Neural progenitor cell (in vitro differentiated cells): ENCODE measurements at places on chromosomes 5 and 9. TPM values are rescaled to one million over a fixed set of nuclear protein-coding genes. Genes with fewer than 3 reads are reported as not detected.

LPAR1 gene
- 30.3 and 36.0 TPM in 2 replicates for total RNA-seq

LCN10 gene
- total RNA-seq, result not detected in 2 replicates

PRLR gene
- total RNA-seq, result 0.51 and 1.3 TPM in 2 replicates

C5orf58 gene
- not detected in 2 replicates for total RNA-seq

CDKN2B-AS1 gene
- total RNA-seq, result not detected in 2 replicates

IL4 gene
- total RNA-seq, result not detected in 2 replicates

FOXD4L5 gene
- 0.19 TPM in 1 of 2 replicates, not detected in the other for total RNA-seq

CCNB1 gene
- 317 and 408 TPM in 2 replicates for total RNA-seq

MXD3 gene
- 31.1 and 65.4 TPM in 2 replicates for total RNA-seq

PCDHA2 gene
- 3.7 and 5.9 TPM in 2 replicates for total RNA-seq

SLC2A8 gene
- total RNA-seq, result 9.4 and 22.8 TPM in 2 replicates

LCN12 gene
- 0.19 TPM in 1 of 2 replicates, not detected in the other for total RNA-seq

ELL2 gene
- 9.3 and 14.2 TPM in 2 replicates for total RNA-seq

PCSK5 gene
- total RNA-seq, result 23.4 and 30.0 TPM in 2 replicates

LCN2 gene
- total RNA-seq, result not detected in 2 replicates

FBP2 gene
- total RNA-seq, result not detected in 2 replicates

SELENOP gene
- 1.4 and 2.0 TPM in 2 replicates for total RNA-seq

CDX1 gene
- not detected in 2 replicates for total RNA-seq

TMEM174 gene
- not detected in 2 replicates for total RNA-seq

EGFL7 gene
- total RNA-seq, result 16.5 and 47.4 TPM in 2 replicates

ARSI gene
- total RNA-seq, result 4.2 and 13.1 TPM in 2 replicates

GOLM1 gene
- total RNA-seq, result 73.7 and 83.5 TPM in 2 replicates

GZMA gene
- total RNA-seq, result not detected in 2 replicates

SPACA9 gene
- 1.9 and 2.4 TPM in 2 replicates for total RNA-seq

NTNG2 gene
- 1.0 and 1.2 TPM in 2 replicates for total RNA-seq

SLC22A4 gene
- total RNA-seq, result 0.06 and 0.09 TPM in 2 replicates

DAB2IP gene
- 24.3 and 41.7 TPM in 2 replicates for total RNA-seq
